ENCODE measurements at places on chromosomes 7 and 10. TPM values are rescaled to one million over a fixed set of nuclear protein-coding genes. Genes with fewer than 3 reads are reported as not detected.

Gene PNLIPRP3
- not detected for total RNA-seq

Gene C10orf105
- 0.11 TPM for total RNA-seq

Gene UBN2
- 10.5 TPM for total RNA-seq

- H3K4me3 ChIP-seq: no peak overlapping the region
- peaks cover under 1% of the 10 kb centered on the region for H3K36me3 ChIP-seq
- H3K27me3 ChIP-seq: no peaks in the 10 kb centered on the region
- H3K27ac ChIP-seq: no peak overlapping the region
Observed at GRCh38 chr7:26179826-26180497, 20.6 kb downstream of the HNRNPA2B1 start.

GRCh38 chr7:41170466-41170865 is 532.4 kb downstream of the INHBA start:
- no peak for DNase-seq
- no peaks in the 10 kb centered on the region for H3K4me1 ChIP-seq
- H3K4me3 ChIP-seq: no peak overlapping the region
- H3K36me3 ChIP-seq: no peaks in the 10 kb centered on the region
- H3K27ac ChIP-seq: no peak overlapping the region

GRCh38 chr7:102096706-102097427 is 189.8 kb upstream of the SH2B2 start:
- H3K36me3 ChIP-seq: peaks cover 44% of the 10 kb centered on the region
- DNase-seq: peak; percentile 57
- H3K27me3 ChIP-seq: no peaks in the 10 kb centered on the region
- no peak overlapping the region for H3K4me3 ChIP-seq

- H3K27me3 ChIP-seq: peaks cover 26% of the 10 kb centered on the region
- no peak overlapping the region for H3K4me3 ChIP-seq
- H3K4me1 ChIP-seq: peaks cover 8% of the 10 kb centered on the region
- DNase-seq: no peak
- H3K27ac ChIP-seq: no peak overlapping the region
Observed at GRCh38 chr7:1232103-1232466, 587 bp upstream of the UNCX start.

GRCh38 chr10:70053218-70053840 is 683 bp downstream of the MACROH2A2 start:
- peak overlapping the region; percentile 84 for H3K4me3 ChIP-seq
- H3K27me3 ChIP-seq: peaks cover 15% of the 10 kb centered on the region
- peak overlapping the region; percentile 81 for H3K27ac ChIP-seq
- no peaks in the 10 kb centered on the region for H3K36me3 ChIP-seq

DNA sequence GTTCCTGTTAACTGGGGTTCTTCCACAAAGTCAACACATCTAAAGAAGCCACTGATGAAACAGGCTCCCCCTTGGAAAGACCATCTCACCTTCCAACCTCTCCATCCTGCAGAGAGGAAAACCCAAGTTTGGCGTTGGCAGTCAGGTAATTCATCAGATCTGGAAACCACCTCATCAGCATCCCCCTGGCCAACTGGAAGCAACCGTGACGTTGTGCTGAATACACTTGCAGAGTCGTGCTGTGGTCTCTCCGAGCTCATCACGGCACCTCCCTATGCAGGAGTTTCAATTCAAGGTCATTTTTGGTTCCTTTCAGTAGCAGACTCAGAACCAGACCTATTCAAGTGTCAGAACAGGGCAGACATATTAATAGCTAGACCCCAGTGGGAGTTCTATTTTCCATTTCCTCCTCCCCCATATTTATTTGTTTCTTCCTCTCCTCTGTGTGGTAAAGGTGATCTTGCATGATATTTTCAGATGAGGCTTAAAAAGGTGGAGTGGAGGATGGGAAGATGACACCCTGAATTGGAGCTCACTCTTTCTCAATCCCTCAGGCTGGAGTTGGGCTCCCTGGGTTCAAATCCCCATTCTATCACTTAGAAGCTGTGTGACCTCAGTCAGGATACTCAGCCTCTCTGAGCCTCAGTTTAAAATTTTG is 149.1 kb upstream of the ADO start:
- no peak overlapping the region for H3K27ac ChIP-seq
- peaks cover 4% of the 10 kb centered on the region for H3K27me3 ChIP-seq
- no peaks in the 10 kb centered on the region for H3K36me3 ChIP-seq
- no peak for DNase-seq
- H3K4me1 ChIP-seq: no peaks in the 10 kb centered on the region

DNA sequence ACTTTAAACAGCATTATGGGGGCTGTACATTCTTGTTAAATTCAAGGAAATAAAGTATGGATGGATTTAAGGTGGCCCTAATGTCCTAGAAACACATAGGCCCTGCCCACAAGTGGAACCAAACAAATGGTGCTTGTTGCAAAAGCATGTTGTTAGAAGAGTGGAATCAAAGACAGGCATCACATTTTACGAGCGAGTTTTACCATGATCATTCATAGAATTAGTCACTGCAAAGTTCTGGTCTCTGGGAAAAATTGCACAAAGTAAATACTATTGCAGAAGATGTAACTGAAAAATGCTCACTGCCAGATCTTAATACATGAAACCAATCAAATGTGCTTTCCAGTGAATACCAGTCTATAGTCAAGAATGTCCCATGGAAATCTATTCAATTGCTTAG is 677.1 kb downstream of the PARD3 start:
- no peaks in the 10 kb centered on the region for H3K36me3 ChIP-seq
- no peak for DNase-seq
- H3K4me3 ChIP-seq: no peak overlapping the region
- no peaks in the 10 kb centered on the region for H3K27me3 ChIP-seq
- no peak overlapping the region for H3K27ac ChIP-seq

DNA sequence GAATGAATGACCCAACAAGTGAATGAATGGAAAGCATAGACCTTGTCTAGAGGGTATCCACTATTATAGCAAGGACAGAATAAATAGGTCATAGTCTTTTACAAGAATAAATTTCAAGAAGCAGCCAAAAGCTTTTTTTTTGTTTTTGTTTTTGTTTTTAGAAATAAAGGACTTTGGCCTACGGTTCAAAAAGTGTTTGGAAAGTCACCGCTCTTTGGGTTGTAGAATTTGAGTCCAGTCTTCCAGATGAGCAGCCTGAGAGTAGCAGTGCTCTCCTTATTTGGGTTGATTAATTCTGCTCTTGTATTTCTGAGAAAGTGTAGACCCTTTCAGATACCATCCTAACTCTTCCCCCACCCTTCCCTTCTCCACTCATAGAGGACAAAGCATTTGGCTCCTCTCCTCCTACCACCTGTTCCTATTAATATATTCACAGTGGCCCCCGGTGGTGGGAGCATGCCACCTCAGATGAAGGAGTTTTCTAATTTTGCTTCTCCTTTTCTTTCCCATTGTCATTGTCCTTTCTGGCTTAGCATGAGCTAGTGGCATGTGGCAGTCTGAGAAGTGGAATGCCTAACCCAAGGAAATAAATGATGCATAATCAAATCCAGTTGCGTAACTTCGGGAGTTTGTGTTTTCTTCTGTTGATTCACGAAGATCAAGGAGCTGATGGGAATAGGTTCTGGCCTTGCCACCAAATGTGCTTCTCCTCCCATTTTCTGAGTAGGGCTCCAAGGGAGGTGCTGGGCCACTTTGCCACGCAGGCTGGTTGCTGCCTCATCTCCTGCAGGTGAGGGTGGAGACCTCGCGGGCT is 114.7 kb downstream of the CHN2 start:
- no peak for DNase-seq
- no peak overlapping the region for H3K27ac ChIP-seq
- H3K36me3 ChIP-seq: no peaks in the 10 kb centered on the region
- H3K4me1 ChIP-seq: no peaks in the 10 kb centered on the region
- H3K27me3 ChIP-seq: no peaks in the 10 kb centered on the region
- H3K4me3 ChIP-seq: no peak overlapping the region

GRCh38 chr10:17356820-17357219 is 97.6 kb downstream of the ST8SIA6 start:
- H3K27me3 ChIP-seq: no peaks in the 10 kb centered on the region
- no peak for DNase-seq
- H3K27ac ChIP-seq: no peak overlapping the region
- H3K4me1 ChIP-seq: no peaks in the 10 kb centered on the region

All from esophagus muscularis mucosa (tissue), 4 donors.